ENCODE measurements at places on chromosomes 3 and 15. TPM values are rescaled to one million over a fixed set of nuclear protein-coding genes. Genes with fewer than 3 reads are reported as not detected.

The PLA2G4E gene
- not detected for total RNA-seq

The TERC gene
- total RNA-seq, result 260 TPM

The ARPP19 gene
- 71.7 TPM for total RNA-seq

The SKOR1 gene
- total RNA-seq, result not detected

The TEX9 gene
- total RNA-seq, result 12.5 TPM

The SCAP gene
- total RNA-seq, result 155 TPM

The TLR9 gene
- total RNA-seq, result not detected

The CCDC39 gene
- not detected for total RNA-seq

The DGKG gene
- 11.1 TPM for total RNA-seq

The NR2E3 gene
- not detected for total RNA-seq

The TOPAZ1 gene
- total RNA-seq, result not detected

The LRTM1 gene
- total RNA-seq, result not detected

The HCN4 gene
- total RNA-seq, result not detected

The SSUH2 gene
- not detected for total RNA-seq

The GUCA1C gene
- not detected for total RNA-seq

The FOXB1 gene
- total RNA-seq, result not detected

The CCDC54 gene
- total RNA-seq, result not detected

The CMTM7 gene
- total RNA-seq, result 21.9 TPM

The KCNAB1 gene
- 15.1 TPM for total RNA-seq

The PSTPIP1 gene
- total RNA-seq, result 14.6 TPM

The TEX55 gene
- not detected for total RNA-seq

The MYL3 gene
- total RNA-seq, result 3.6 TPM

The GRM2 gene
- not detected for total RNA-seq

Measured in ascending aorta (tissue), 2 donors.